ENCODE measurements at places on chromosomes 1 and 21.

DNA sequence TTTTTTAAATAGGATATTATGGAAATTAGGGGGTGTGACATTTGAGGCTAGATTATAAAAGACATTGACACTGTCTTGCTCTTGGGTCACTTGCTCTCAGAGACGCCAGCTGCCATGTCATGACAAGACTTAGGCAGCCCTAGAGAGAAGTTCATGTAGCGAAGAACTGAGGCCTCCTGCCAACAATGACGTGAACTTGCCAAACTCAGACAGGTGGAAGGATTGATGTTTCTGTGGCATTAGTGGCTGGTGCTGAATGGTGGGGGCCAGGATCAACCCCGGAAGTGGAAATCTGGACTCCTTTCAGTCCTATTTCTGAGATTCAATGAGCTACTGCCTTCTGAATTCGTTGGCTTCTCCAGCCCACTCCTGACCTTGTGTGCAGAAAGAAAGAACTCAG, 14.7 kb downstream of the NCF2 start:
- DNase-seq, result no peak

DNA sequence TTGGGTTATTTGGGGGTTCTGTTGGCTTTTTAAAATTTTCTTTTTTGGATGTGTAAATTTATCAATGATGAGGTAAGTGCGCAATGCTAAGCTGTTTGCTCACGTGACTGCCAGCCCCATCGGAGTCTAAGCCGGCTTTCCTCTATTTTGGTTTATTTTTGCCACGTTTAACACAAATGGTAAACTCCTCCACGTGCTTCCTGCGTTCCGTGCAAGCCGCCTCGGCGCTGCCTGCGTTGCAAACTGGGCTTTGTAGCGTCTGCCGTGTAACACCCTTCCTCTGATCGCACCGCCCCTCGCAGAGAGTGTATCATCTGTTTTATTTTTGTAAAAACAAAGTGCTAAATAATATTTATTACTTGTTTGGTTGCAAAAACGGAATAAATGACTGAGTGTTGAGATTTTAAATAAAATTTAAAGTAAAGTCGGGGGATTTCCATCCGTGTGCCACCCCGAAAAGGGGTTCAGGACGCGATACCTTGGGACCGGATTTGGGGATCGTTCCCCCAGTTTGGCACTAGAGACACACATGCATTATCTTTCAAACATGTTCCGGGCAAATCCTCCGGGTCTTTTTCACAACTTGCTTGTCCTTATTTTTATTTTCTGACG, 3.1 kb downstream of the OLIG2 start:
- no peak for DNase-seq

DNA sequence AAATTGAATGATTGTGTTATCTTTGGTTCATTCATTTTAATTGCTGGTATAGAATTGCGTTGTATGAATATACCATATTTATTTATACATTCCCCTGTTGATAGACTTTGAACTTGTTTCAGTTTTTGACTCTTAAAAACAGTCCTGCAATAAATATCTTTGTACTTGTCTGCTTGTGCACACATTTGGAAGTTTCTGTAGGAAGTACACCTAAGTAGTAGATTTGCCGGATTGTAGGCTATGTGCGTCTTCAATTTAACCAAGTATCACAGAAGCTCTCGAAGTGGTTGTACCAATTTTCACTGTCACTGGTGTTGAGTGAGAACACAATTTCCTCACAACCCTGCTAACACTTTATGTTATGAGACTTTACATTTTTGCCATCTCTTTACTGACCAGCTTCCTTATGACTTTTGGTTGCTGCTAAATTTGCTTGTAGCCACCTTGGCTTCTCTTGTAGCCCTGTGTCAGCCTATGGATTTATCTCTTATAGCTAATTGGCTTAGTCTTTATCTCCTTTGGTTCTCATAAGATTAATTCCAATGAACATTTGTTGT, 2.2 kb downstream of the TTC3 start:
- no peak for DNase-seq

- no peak for DNase-seq
Measured at GRCh38 chr1:230031131-230031530, 35.9 kb upstream of the GALNT2 start.

DNA sequence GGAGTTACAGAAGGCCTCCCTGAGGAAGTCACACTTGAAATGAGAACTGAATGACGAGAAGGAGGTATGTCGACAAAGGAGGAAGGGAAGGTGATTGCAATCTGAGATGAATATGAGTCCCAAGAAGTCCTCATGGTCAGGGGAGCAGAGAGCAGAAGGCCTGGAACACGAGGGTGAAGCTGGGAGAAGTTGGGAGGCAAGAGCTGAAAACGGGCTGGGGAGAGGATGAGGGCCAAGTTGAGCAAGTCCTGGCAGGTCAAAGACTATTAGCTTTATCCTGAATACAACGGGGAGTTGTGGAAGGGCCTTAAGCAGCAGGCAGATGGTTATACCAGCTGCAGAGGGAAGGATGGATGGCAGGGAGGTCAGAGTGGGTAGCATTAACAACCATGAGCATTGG, 89.5 kb downstream of the KCNJ15 start:
- DNase-seq, result no peak
